ENCODE measurements at places on chromosomes 16 and 17. TPM values are rescaled to one million over a fixed set of nuclear protein-coding genes. Genes with fewer than 3 reads are reported as not detected.

Gene NSRP1
- 22.1 TPM for total RNA-seq

Gene FSCN2
- 0.38 TPM for total RNA-seq

Gene GDPD3
- total RNA-seq = 2.6 TPM

Gene HBA2
- 136 TPM for total RNA-seq

Gene LGALS3BP
- total RNA-seq = 390 TPM

Gene CBFA2T3
- total RNA-seq = 6.6 TPM

Gene SSTR5
- 10.7 TPM for total RNA-seq

Gene KRTAP4-8
- not detected for total RNA-seq

Gene CORO7
- 15.6 TPM for total RNA-seq

Gene PRAC1
- not detected for total RNA-seq

Gene SLC5A10
- 0.27 TPM for total RNA-seq

Gene HOXB1
- total RNA-seq = not detected

Gene KRT33B
- total RNA-seq = not detected

Gene UTS2R
- 0.32 TPM for total RNA-seq

Gene CDH11
- 12.8 TPM for total RNA-seq

- DNase-seq = no peak
These were observed 199.6 kb upstream of the MAF start for GRCh38 chr16:79800016-79800608.

- DNase-seq = no peak
These were observed 26.9 kb downstream of the CPSF4L start for GRCh38 chr17:73234736-73235135.

- no peak for DNase-seq
These were observed 57.9 kb upstream of the CLEC19A start for GRCh38 chr16:19227643-19228042.

GRCh38 chr16:46982335-46982734 lies 8.9 kb upstream of the DNAJA2 start:
- no peak for DNase-seq

DNA sequence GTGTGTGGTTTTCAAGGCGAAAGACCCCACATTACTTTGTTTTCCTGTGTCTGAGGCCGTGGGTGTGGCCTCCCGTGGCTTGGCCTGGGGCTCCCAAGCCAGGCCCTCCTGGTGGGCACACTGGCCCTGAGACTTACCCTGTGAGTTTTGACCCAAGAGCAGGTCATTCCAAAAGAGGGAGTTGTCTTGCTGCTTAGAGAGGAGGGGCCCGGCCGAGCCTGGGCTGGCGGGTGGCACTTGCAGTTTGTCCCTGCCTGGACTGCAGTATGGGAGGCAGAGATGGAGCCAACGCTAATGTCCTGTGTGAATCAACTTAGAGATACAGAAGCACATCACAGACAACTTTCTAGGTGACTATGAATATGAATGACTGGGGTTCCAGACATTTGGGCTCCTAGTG lies 22.7 kb downstream of the PLEKHG4 start:
- no peak for DNase-seq

- DNase-seq = no peak
These were observed 14.5 kb upstream of the SDR42E2 start for GRCh38 chr16:22147853-22148252.

GRCh38 chr17:72587773-72588511 lies 467.1 kb downstream of the SOX9 start:
- no peak for DNase-seq

DNA sequence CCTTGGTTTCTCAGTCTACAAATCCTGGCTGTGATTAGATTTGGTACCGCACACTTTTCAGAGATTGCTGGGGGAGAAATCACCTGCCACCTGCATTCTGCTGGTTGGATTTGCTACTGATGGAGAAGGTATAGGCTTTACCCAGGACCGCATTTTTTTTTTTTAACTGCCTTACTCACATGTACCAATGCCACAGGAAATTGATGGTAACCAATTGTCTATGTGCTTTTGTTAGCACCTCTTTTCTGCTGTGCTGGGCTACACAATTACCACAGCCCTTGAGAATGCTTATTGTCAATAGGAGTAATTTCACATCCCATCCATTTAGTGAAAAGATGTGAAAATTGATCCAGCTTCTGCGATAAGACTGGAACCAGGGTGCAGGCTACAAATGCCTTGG lies 74.4 kb upstream of the TANC2 start:
- no peak for DNase-seq

DNA sequence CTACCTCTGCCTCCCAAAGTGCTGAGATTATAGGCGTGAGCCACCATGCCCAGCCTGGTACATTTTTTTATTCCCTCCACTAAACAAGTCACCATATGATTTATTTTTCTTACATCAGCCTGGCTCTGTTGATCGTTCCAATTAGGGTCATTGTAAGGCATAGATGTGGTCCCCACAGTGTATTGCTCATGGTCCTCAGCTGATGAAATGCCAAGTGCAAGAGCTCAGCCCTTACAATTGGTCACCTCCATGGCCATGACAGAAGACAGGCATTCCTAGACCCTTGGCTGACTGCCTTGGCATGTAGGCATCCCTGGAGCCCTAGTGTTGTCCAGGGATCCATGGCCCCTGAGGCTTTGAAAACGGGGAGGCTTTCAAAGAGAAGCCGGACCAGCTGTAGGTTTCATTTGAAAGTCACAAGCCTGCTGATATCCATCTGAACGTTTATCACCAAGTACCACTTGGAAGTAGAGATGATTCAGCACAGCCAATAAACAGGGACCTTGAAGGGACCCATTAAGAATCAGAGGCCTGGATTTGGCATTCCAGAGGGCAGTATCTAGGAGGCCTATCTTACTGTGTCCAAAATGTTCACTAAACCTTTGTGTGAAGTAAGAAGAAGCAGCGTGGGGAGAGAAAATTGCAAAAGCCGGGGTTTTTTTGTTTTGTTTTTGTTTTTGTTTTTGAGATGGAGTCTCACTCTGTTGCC lies 20.6 kb upstream of the PRKCA start:
- no peak for DNase-seq

- peak; percentile 64 for DNase-seq
These were observed 41.5 kb downstream of the LDHD start for GRCh38 chr16:75074920-75075687.

- DNase-seq = no peak
These were observed 8.5 kb downstream of the SNN start for GRCh38 chr16:11676799-11677198.

GRCh38 chr17:861364-861763 lies 79.2 kb downstream of the MRM3 start:
- no peak for DNase-seq

DNA sequence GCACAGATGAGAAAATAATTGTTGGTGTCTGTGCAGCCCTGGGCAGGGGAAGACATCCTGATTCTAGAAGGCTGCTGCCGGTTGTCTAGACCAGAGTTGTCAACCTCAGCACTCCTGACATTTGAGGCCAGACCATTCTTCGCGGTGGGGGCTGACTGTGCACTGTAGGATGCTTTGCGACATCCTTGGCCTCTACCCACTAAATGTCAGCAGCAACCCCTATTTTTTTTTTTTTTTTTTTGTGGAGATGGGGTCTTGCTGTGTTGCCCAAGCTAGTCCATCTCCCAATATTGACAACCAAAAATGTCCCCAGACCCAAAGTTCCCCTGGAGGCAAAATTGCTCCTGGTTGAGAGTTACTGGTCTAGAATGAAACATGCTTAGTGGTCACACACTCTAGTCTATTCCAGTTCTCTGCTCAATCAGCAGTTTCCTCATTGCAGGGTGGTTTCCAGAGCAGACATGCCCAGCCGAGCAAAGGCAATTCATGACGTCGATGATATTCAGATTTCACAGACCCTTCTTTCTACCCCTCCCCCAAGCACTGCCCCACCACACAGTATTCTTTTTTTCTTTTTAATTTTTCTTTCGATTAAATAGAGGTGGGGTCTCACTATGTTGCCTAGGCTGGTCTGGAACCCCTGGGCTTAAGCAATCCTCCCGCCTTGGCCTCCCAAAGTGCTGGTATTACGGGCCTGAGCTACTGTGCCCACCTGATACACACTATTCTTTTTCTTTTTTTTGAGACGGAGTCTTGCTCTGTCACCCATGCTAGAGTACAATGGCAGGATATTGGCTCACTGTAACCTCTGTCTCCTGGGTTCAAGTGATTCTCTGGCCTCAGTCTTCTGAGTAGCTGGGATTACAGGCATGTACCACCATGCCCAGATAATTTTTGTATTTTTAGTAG lies 9.0 kb downstream of the C17orf99 start:
- no peak for DNase-seq

DNA sequence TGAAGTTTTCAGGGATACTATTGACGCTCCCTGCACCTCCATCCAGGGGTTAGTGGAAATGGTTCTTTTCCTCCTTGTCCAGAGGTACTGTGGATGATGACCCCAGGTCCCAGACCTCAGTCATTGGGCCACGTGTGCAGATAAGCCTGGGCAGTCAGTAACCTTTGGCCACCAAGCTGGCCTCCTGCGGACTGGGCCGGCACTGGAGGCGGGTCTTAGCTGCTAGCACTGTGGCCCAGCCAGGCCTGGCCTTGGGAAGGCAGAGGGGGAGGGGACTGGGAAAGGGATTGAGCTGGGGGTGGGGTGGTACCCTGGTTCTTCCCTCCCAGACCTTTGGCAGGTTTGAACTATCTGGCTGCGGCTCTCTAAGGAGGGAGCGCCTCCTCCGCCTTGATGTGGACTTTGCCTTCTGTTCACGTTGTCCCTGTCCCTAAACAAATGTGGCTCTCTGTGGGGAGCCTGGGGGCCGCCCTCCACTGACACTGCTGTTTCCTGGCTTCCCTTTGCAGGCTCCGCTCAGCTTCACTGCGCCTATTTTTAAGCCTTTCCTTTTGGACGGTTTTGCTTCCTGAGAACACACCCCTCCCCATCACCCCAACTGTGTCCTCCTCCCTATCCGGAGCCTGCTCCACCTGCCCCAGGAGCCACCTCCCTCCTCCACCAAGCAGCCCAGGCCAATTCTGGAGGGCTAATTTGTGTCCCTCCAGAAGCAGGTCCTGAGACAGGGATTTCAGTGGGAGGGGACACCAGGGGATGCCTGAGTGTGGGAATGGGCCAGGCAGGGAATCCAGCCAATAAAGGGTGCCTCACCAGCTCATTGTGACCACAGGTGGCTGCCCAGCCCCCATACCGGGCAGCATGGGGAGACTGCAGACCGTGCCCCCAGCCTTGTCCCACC lies 251.9 kb downstream of the SEC14L1 start:
- peak; percentile 61 for DNase-seq

- DNase-seq = no peak
These were observed 50.6 kb downstream of the SPECC1 start for GRCh38 chr17:20059728-20060188.

DNA sequence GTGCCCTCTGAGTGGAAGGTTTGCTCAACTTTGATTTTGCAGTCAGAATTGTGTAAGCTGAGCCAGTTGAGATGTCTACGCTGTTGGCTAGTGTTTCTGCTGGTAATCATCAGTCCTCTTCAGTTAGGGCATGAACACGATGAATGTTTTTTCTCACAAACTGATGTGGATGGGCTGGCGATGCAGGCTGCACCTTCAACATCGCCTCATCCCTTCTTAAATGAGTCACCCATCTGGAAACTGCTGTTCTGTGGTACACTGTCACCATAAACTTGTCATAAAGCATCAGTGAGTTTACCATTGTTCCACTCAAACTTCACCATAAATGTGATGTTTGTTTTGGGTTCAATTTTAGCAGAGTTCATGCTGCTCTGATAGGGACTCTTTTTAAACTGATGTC lies 8.4 kb downstream of the C16orf95 start:
- DNase-seq = no peak

GRCh38 chr17:6706996-6707395 lies 6.2 kb downstream of the SLC13A5 start:
- DNase-seq = no peak

DNA sequence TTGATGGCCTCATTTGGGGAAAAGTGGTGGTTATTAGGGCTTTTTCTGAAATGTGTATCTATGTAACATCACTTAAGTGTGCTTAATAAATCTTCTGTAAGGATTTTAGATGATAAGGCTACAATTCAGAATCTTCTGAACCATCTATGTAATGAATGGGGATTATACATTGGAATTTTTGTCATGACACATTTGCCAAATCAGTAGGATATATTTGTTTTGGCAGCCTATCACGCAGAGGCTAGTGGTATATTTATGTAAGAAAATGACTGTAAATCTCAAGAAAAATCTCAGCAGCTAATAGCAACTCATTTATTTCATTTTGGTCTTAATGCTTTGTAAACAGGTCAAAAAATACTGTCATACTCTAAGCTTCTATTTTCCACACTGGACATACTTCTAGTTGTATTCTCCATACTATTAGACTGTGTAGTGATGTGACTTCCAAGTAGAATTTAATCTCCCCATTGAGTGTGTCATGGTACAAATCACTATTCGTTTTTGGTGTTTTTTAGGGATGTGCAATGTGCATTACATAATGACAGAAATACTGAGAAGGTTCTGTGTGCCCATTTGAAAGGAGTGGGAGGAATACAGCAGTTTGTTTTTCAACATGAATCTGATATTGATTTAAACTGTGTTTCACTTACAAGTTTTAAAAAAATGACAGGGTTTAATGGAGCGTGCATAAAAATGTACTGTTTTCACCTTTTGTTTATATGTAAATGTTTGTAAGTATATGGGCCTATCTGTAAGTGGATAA lies 29.2 kb downstream of the CLUH start:
- DNase-seq = no peak

GRCh38 chr17:8059131-8059530 lies 20.3 kb downstream of the ALOX15B start:
- no peak for DNase-seq
